ENCODE measurements at places on chromosomes 16 and 17. TPM values are rescaled to one million over a fixed set of nuclear protein-coding genes. Genes with fewer than 3 reads are reported as not detected.

Gene ST6GALNAC2
- total RNA-seq: 1.7 TPM

Gene GP1BA
- not detected for total RNA-seq

Gene TMIGD1
- not detected for total RNA-seq

Gene TNFRSF17
- not detected for total RNA-seq

Gene NUDT21
- 155 TPM for total RNA-seq

Gene HSD11B2
- not detected for total RNA-seq

Gene KRTAP2-2
- total RNA-seq: not detected

Gene KRT25
- total RNA-seq: not detected

Gene KRTAP9-3
- not detected for total RNA-seq

Gene SMPD3
- total RNA-seq: not detected

Gene TMEM114
- total RNA-seq: not detected

Gene LPO
- total RNA-seq: not detected

Gene RAMP2
- total RNA-seq: 106 TPM

Gene ANKRD40CL
- not detected for total RNA-seq

Gene DPEP1
- 0.60 TPM for total RNA-seq

Gene CDH13
- 124 TPM for total RNA-seq

Gene KLHL10
- total RNA-seq: not detected

Gene GALK1
- 47.0 TPM for total RNA-seq

Gene ADGRG3
- not detected for total RNA-seq

Gene DNAH2
- total RNA-seq: not detected

Gene KRT27
- total RNA-seq: not detected

Gene EVI2B
- 1.7 TPM for total RNA-seq

Gene TNK1
- 0.58 TPM for total RNA-seq

Gene TPPP3
- 1.3 TPM for total RNA-seq

Gene C17orf100
- total RNA-seq: 1.6 TPM

Gene SLC6A4
- total RNA-seq: not detected

Gene HOXB8
- 1.7 TPM for total RNA-seq

Gene ASPSCR1
- 36.5 TPM for total RNA-seq

Gene ABCC12
- total RNA-seq: not detected

Gene CCL8
- total RNA-seq: not detected

Gene CA5A
- not detected for total RNA-seq

Gene MYCBPAP
- total RNA-seq: 0.25 TPM

Gene ACE
- total RNA-seq: 207 TPM

Gene PABPN1L
- total RNA-seq: not detected

Gene SLC35G6
- not detected for total RNA-seq

Gene CD300E
- not detected for total RNA-seq

Gene CALB2
- total RNA-seq: not detected

Gene ZNF821
- total RNA-seq: 7.3 TPM

Gene CCL16
- 0.51 TPM for total RNA-seq

Gene CBX2
- 20.0 TPM for total RNA-seq

Gene DNAI2
- total RNA-seq: not detected

Gene GAST
- not detected for total RNA-seq

Gene TAC4
- total RNA-seq: not detected

Gene IL32
- total RNA-seq: 55.7 TPM

Gene MAP3K14
- total RNA-seq: 7.9 TPM

Gene LAT
- 6.6 TPM for total RNA-seq

Gene RAPGEFL1
- total RNA-seq: 13.4 TPM

Gene VPS35
- 102 TPM for total RNA-seq

Gene SOX15
- 0.46 TPM for total RNA-seq

Gene C16orf86
- 1.2 TPM for total RNA-seq

Gene NPTX1
- total RNA-seq: not detected

Gene LIMD2
- 69.0 TPM for total RNA-seq

Gene CORO7
- total RNA-seq: 72.3 TPM
